ENCODE measurements at places on chromosomes 1 and 21.

DNA sequence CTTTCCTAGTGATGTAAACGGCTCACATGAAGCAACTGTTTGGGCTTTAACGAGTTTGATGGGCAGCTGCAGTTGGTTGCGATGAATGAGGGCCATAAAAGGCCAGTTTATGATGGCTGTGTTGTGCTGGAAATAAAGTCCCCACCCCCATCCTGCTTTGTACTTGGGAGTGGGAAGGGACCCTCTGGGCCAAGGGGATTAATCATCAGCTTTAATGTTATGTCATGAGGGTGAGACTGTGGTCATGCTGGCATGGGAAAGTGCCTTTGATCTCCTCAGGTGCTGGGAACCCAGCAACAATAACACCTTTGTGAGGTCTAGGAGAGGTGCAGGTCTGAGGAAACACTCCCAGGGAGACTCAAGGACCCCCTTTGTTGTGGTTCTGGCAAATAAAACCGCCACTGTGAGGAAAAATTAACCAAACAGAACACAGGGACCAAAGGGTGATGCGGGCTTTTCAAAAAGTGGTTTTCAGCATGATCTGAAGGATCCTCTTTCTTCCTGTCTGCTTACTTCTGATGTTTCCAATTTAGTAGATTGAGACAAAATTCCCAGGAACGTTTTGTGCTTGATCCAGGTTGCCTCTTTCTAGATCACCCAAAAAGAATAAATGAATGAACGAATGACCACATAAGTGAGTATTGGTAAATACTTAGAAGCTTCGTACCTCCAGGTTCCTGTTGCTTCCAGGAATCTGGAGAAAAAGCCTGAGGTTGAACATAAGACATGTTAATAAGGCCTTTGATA, 257.8 kb upstream of the HOOK1 start:
- no peak for DNase-seq

DNA sequence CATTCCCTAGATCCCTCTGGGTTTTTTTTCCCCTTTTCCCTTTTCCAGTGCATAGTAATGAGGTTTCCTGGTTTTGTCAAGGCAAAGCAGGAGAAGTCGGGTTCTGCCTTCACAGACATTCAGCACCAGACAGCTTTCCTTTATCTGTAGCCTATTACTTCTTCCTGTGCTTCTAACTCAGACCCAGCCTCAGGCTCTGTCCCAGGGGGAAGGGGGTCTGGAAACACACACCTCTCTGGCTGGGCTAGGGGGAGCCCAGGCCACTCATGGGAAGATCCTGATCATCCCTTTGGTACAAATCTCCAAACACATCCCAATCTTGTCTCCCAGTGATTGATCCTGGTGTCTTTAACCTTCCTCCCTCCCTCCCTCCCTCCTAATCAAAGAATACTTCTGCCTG, 656.4 kb downstream of the LMO4 start:
- no peak for DNase-seq

- no peak for DNase-seq
Observed at GRCh38 chr1:110525249-110525595, 6.2 kb upstream of the KCNA10 start.

- DNase-seq, result no peak
Observed at GRCh38 chr1:229249854-229250644, 20.9 kb upstream of the RAB4A start.

- DNase-seq, result no peak
Observed at GRCh38 chr1:174656409-174657059, 208.8 kb downstream of the GPR52 start.

- no peak for DNase-seq
Observed at GRCh38 chr1:1114431-1114830, 1.5 kb downstream of the C1orf159 start.

- DNase-seq, result no peak
Observed at GRCh38 chr1:175572932-175573868, 170.2 kb downstream of the TNR start.

DNA sequence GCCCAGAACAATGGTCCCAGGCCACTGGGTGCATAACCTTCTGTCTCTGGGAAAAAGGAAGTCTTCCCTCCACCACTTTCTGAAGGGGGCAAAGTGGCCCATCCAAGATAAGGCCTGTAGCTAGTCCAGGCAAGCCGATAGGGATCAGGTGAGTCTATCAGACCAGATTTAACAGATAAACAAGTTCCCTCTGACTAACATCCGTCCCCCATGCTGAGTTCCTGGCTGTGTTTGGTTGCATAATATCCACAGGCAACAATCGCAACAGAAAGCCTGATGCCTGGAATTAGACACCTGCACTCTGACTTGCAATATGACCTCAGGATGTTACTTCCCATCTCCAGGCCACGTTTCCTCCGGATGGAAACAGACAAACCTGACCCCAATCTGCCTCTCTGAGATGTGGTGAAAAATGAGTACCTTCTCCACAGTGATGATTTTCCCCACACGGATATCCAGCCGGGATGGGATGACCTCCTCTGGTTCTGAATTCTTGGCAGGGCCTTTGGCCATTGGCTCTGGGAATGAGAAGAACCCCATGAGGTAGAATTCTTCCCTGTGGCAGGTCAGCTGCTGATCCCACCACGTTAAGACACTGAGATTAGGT, 36.4 kb downstream of the YARS1 start:
- DNase-seq, result no peak

- DNase-seq, result no peak
Observed at GRCh38 chr21:45848331-45848730, 133.2 kb upstream of the COL6A1 start.

GRCh38 chr1:107704911-107705310, 260.1 kb downstream of the VAV3 start:
- DNase-seq, result no peak

GRCh38 chr1:208182880-208183645, 61.1 kb downstream of the PLXNA2 start:
- DNase-seq, result no peak
